Effector memory CD4-positive, alpha-beta T cell (primary cell): ENCODE measurements at places on chromosomes 7 and 10.

GRCh38 chr7:27928001-27928400 is 188.0 kb downstream of the TAX1BP1 start:
- no peak overlapping the region for H3K27ac ChIP-seq
- H3K4me1 ChIP-seq: no peaks in the 10 kb centered on the region
- H3K36me3 ChIP-seq: no peaks in the 10 kb centered on the region
- no peak overlapping the region for H3K4me3 ChIP-seq
- DNase-seq: no peak

- no peaks in the 10 kb centered on the region for H3K36me3 ChIP-seq
- no peaks in the 10 kb centered on the region for H3K27me3 ChIP-seq
- DNase-seq: no peak
- H3K4me3 ChIP-seq: no peak overlapping the region
- H3K27ac ChIP-seq: no peak overlapping the region
Measured at GRCh38 chr10:129131457-129132132, 335.4 kb upstream of the MGMT start.

GRCh38 chr10:70578371-70578947 is 24.1 kb downstream of the PRF1 start:
- no peak overlapping the region for H3K4me3 ChIP-seq
- H3K4me1 ChIP-seq: peaks cover 37% of the 10 kb centered on the region
- DNase-seq: peak; percentile 23
- no peak overlapping the region for H3K27ac ChIP-seq
- H3K36me3 ChIP-seq: no peaks in the 10 kb centered on the region

- H3K4me3 ChIP-seq: no peak overlapping the region
- DNase-seq: no peak
- H3K36me3 ChIP-seq: no peaks in the 10 kb centered on the region
- H3K27me3 ChIP-seq: no peaks in the 10 kb centered on the region
Measured at GRCh38 chr10:21649454-21649872, 115.4 kb downstream of the MLLT10 start.

GRCh38 chr7:148114804-148115203 is 475.8 kb upstream of the C7orf33 start:
- H3K27me3 ChIP-seq: no peaks in the 10 kb centered on the region
- H3K27ac ChIP-seq: no peak overlapping the region
- no peaks in the 10 kb centered on the region for H3K4me1 ChIP-seq
- H3K36me3 ChIP-seq: no peaks in the 10 kb centered on the region
- no peak for DNase-seq

DNA sequence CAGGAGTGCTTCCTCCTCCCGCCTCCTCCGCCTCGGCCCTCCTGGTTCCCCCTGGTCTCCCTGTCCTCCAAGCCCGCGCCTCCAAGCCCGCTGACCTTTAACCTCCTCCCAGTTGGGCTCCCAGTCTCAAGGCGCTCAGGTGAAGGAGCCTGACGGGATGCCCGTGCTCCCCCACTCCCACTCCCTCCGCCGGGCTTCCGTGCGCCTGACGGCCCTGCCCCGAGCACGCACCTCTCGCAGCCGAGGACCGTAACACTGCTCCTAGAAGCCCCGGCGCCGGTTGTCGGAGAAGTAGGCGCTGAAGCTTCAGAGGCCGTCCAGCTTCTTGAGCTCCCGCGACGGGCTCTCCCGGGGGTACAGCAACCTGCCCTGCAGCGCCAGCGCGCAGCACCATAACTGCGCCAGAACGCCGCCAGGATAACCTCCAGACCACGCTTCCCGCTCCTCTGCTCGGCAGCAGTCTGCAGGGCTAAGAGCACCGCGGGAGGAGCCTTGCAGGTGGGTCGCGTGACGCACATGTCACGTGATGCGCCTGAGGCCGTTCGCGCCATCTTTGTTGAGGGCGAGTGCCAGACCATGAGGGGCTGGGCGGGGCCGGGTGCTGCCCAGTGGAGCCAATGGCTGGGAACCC is 71.0 kb upstream of the ZNF479 start:
- no peak overlapping the region for H3K4me3 ChIP-seq
- no peak for DNase-seq
- no peak overlapping the region for H3K27ac ChIP-seq
- H3K27me3 ChIP-seq: no peaks in the 10 kb centered on the region
- no peaks in the 10 kb centered on the region for H3K4me1 ChIP-seq
- no peaks in the 10 kb centered on the region for H3K36me3 ChIP-seq

- H3K4me1 ChIP-seq: no peaks in the 10 kb centered on the region
- no peak overlapping the region for H3K4me3 ChIP-seq
- no peak overlapping the region for H3K27ac ChIP-seq
- no peaks in the 10 kb centered on the region for H3K36me3 ChIP-seq
- no peak for DNase-seq
Measured at GRCh38 chr7:148447221-148447849, 143.2 kb upstream of the C7orf33 start.

DNA sequence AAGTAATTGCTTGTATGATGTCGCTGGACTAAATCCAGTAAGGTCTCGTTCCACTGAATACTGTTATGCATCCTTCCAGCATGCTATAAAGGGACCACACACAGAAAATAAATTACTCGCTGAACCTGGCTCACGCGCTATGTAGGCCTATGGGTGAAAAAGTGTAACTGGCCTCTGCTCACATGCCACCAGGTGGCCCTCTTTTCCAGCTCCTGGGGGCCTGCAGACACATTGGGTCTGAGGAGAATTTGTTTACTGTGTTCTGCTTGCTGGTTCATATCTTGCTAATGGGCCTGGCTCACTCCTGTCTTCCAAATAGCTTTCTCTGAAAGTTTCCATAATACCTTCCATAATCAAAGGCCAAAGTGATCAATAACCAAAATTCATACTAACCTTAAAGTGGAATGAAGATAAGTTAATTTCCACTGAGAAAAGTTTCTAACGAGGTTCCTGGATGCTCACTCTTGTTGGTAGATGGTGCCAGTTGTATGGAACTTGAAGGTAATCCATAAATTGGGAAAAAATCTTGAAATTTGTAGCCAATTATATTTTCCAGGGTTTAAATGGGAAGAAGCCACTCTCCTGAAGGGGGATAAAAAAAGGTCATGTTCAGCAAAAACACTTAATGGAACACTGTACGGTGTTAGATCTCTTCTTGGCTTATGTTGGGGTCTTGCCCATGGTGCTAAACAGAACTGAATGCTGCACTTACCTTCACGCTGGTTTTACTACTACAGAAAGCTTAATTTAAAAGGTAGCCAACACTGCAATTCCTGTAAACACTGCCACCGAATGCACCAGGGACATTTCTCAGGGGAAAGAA is 27.0 kb upstream of the ZPBP start:
- H3K4me1 ChIP-seq: no peaks in the 10 kb centered on the region
- no peak overlapping the region for H3K27ac ChIP-seq
- no peak for DNase-seq
- H3K4me3 ChIP-seq: no peak overlapping the region
- no peaks in the 10 kb centered on the region for H3K36me3 ChIP-seq

DNA sequence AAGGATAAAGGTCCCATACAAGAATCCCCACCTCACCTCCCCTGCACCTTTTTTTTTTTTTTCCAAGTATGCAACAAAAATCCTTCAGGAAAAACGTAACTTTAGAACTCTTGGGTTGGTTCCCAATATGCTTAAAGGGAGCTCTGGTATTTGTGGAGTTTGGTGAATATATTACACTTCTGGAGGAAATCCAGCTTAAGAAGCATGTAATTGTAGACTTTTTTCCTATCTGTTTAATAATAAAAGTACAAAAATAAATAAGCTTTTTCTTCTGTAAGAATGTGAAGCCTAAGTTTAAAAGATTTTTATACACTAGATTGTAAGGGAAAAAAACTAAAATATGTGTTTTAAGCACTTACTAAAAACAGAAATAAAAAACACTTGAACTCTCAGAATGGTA is 102.3 kb downstream of the SORBS1 start:
- H3K36me3 ChIP-seq: no peaks in the 10 kb centered on the region
- no peaks in the 10 kb centered on the region for H3K4me1 ChIP-seq
- H3K27ac ChIP-seq: no peak overlapping the region
- H3K4me3 ChIP-seq: no peak overlapping the region

DNA sequence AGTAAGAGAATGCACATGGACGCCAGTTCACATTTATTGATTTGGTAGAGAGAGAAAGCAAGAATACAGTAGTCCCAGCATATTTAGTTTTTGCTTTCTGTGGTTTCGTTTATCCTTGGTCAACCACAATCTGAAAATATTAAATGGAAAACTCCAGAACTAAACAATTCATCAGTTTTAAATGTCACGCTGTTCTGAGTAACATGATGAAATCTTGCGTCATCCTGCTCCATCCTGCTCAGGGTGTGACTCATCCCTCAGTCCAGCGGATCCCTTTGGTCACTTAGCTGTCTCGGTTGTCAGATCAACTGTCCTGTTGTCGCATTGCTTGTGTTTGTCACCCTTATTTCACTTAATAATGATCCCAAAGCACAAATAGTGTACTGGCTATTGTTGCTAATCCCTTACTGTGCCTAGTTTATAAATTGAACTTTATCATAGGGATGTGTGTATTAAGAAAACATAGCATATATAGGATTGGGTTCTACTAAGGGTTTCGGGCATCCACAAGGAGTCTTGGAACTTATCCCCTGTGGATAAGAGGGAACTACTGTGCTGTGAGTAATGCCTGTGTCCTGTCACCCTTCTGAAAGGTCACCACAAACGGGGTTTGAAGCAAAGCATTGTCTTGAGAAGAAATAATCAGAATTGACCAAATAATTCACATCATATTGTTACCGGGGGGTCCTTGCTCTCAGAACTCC is 73.6 kb downstream of the OTUD1 start:
- H3K27ac ChIP-seq: no peak overlapping the region
- H3K4me1 ChIP-seq: no peaks in the 10 kb centered on the region
- no peak overlapping the region for H3K4me3 ChIP-seq
- no peak for DNase-seq
- H3K36me3 ChIP-seq: no peaks in the 10 kb centered on the region

GRCh38 chr7:51198654-51199053 is 118.0 kb downstream of the COBL start:
- H3K4me3 ChIP-seq: no peak overlapping the region
- H3K27ac ChIP-seq: no peak overlapping the region
- no peaks in the 10 kb centered on the region for H3K36me3 ChIP-seq
- no peak for DNase-seq

GRCh38 chr7:151769188-151769821 is 107.6 kb downstream of the PRKAG2 start:
- H3K27ac ChIP-seq: peak overlapping the region; percentile 70
- peak overlapping the region; percentile 1 for H3K4me3 ChIP-seq
- DNase-seq: no peak
- peaks cover 23% of the 10 kb centered on the region for H3K4me1 ChIP-seq
- H3K27me3 ChIP-seq: no peaks in the 10 kb centered on the region

- H3K4me3 ChIP-seq: peak overlapping the region; percentile 9
- H3K27me3 ChIP-seq: no peaks in the 10 kb centered on the region
- H3K4me1 ChIP-seq: peaks cover 70% of the 10 kb centered on the region
- peak; percentile 81 for DNase-seq
Measured at GRCh38 chr10:72334825-72335393, 19.8 kb downstream of the DNAJB12 start.

- H3K27ac ChIP-seq: no peak overlapping the region
- H3K4me3 ChIP-seq: no peak overlapping the region
- no peaks in the 10 kb centered on the region for H3K27me3 ChIP-seq
- no peak for DNase-seq
Measured at GRCh38 chr10:84523526-84523925, 195.1 kb downstream of the CCSER2 start.

- no peaks in the 10 kb centered on the region for H3K27me3 ChIP-seq
- no peaks in the 10 kb centered on the region for H3K36me3 ChIP-seq
- DNase-seq: no peak
- no peak overlapping the region for H3K27ac ChIP-seq
- H3K4me1 ChIP-seq: no peaks in the 10 kb centered on the region
Measured at GRCh38 chr10:99292159-99292558, 37.0 kb upstream of the CNNM1 start.

DNA sequence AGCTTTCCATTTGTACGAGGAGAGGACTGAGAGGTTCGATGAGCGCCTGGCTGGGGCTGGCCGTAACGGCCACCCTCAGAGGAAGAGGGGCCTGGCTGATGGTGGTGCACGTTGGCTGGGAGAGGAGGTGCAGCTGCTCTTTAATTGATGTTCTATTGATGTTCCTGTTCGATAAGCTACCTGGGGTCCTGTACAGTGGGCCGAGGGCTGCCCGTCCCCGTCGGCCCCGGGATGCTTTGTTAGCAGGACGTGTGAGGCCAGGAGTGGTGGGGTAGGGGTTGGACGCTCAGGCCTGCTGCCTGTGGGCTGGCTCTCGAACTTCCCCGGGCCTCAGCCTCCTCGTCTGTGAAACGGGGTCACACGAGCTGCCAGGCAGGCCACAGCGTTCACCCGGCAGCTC is 25.4 kb downstream of the FAM20C start:
- H3K27me3 ChIP-seq: no peaks in the 10 kb centered on the region
- no peak for DNase-seq
- H3K4me3 ChIP-seq: no peak overlapping the region
- no peaks in the 10 kb centered on the region for H3K36me3 ChIP-seq
- H3K4me1 ChIP-seq: no peaks in the 10 kb centered on the region

DNA sequence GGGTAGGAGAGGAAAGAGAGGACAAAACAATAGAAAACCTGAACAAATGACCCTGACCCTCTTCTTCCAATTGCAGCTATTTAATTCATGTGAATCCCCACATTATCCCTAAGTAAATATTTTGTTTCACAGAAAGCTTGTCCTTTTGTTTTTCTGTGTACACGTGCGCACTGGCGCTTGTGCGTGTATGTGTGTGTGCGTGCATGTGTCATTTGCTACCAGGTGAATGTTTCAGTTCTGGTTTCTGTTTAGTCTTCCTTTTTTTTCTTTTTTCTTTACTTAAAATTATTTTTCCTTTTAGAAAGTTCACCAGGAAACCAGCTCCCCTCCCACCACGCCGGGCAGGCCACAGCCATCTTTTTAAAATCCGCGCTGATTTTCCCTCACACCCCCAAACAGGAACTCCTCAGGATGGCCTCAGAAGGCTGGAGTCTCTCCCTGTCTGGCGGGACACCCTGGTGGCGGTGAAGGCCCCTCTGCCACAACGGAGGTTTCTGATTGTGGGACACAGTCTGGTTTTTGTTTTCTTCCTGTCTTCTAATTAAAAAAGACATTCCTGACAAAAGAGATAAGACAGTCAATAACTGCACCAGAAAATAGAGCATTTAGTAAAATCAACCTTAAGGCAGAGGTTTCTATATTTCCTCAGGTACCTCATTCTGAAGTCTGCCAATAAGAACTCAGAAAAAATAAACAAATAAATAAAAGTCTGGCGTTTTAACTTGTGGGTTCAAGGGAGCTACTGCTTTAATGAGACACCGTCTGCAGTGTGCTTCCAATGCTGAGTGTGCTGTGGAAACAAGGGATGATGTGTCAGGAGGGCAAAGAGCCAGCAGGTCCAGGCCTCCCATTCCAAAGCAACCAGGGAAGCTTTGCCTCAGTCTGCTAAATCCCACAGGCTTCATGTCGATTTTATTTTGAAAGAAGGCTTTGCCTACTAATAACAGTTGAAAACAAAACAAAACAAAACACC is 17.4 kb downstream of the IRF5 start:
- H3K4me3 ChIP-seq: no peak overlapping the region
- H3K36me3 ChIP-seq: peaks cover 31% of the 10 kb centered on the region
- H3K27ac ChIP-seq: no peak overlapping the region
- no peaks in the 10 kb centered on the region for H3K4me1 ChIP-seq
- no peak for DNase-seq
